ENCODE measurements at places on chromosomes 7 and 10.

GRCh38 chr10:44804661-44805060, 106.5 kb upstream of the TMEM72 start:
- no peak for DNase-seq

GRCh38 chr10:103193820-103194529, 903 bp upstream of the NT5C2 start:
- no peak for DNase-seq

GRCh38 chr10:107144490-107144889, 20.0 kb downstream of the SORCS1 start:
- no peak for DNase-seq

- DNase-seq = no peak
Measured at GRCh38 chr10:119335671-119336353, 128.4 kb downstream of the GRK5 start.

DNA sequence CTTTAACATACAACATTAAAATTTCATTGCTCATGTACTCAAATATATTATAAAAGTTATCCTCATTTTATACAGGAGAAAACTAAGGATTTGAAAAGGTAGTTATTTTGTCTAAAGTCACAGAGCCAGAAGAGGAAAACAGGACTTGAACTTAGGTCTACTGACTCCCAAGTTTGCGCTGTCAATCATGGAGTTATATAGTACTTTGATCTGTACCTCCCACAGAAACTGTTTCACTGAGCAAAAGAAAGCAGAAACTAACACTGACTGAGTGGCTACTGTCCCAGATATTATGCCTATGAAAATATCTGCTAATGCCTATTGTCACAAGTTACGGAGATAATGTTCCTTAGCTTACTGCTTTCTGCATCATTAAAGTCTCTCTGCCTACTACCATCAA, 329.1 kb downstream of the MAGI2 start:
- DNase-seq = no peak

DNA sequence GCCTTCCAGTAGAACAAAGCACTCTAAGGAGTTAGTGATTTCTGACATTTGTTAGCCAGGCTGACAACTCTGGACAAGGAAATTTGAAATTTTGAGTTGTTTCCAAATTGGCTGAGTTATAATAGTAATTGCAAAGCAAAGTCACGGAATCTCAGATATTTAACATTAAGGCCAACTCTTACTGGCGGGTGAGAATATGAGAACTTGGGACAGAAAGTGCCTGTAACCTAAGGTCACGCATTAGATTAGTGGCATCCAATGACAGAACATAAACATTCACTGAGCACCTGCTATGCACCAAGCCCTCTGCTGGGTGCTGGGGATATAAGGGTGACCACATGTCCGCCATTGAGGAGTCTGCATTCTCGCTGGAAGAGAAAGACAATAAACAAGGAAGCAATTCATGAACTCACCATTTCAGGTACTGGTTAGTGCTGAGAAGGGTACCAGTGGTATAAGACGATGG, 45.5 kb upstream of the CHST15 start:
- no peak for DNase-seq

- DNase-seq = no peak
Measured at GRCh38 chr10:78288663-78289062, 255.0 kb downstream of the RPS24 start.

GRCh38 chr7:34143402-34143801, 238.1 kb downstream of the BMPER start:
- DNase-seq = no peak

DNA sequence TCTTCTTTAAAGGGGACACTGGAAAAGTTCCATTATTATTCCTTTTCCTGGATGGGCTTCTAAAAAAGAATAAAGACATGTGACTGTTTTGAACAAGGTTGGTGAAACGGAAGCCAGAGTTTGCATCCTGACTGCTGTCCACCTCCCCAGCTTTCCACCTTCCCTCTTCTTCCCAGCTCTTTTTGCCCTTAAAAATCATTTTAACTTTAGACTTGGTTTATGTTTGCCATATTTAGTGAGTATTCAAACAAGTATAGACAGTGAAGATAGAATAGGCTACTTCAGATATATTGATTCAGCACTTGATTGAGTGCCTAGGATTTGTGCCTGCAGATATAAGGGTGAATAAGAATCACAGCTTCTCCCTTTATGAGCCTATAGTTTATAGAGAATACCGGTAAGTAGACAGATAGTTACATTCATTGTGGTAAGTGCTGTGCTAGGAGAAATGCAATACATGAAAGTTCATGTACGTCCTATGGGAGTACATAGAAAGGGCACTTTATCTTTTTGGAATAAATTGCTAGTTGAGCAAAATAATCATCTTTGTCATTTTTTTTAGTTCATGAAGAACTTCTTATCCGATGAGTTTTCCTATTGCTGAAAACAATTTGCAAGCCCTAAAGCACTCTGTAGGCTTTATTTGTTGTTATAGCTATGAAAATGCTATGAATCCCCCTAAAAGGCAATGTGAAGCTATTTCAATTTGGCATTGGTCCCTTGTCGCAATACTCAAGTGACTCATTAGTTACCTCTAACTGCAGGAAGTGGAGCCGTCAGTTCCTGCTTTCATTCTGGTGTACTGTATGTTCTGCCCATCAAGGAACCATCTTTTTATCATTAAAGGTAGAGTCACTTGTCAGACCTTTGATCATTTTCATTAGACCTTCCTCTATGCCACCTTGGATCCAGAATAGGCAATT, 57.2 kb upstream of the STRIP2 start:
- DNase-seq = no peak

DNA sequence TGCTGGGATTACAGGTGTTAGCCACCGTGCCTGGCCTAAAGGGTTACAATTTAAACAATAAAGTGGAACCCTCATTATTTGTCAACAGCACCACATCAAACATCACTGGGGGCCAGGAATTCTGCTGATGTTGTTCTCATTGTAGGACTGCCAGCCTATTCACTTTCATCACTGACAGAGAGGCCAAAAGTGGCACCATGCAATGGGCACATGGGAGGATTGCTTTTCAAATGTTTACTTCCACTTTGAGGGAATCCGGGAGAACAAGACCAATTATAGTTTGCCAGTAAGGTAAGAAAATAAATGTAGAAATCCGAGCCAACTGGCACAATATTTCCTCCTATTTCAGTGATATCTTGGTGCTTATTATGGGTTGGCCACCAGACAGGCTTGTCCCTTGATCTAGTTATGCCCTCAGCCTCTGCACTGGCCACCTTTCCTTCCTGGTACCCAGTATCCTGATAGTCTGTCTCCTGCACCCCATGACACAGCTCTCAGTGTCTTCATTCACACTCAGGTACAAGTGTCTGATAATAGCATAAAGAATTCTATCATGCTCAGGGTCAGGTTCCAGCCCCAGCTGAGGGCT, 82.6 kb downstream of the ANLN start:
- DNase-seq = no peak

- DNase-seq = no peak
Measured at GRCh38 chr10:75024971-75025523, 86.4 kb upstream of the SAMD8 start.

DNA sequence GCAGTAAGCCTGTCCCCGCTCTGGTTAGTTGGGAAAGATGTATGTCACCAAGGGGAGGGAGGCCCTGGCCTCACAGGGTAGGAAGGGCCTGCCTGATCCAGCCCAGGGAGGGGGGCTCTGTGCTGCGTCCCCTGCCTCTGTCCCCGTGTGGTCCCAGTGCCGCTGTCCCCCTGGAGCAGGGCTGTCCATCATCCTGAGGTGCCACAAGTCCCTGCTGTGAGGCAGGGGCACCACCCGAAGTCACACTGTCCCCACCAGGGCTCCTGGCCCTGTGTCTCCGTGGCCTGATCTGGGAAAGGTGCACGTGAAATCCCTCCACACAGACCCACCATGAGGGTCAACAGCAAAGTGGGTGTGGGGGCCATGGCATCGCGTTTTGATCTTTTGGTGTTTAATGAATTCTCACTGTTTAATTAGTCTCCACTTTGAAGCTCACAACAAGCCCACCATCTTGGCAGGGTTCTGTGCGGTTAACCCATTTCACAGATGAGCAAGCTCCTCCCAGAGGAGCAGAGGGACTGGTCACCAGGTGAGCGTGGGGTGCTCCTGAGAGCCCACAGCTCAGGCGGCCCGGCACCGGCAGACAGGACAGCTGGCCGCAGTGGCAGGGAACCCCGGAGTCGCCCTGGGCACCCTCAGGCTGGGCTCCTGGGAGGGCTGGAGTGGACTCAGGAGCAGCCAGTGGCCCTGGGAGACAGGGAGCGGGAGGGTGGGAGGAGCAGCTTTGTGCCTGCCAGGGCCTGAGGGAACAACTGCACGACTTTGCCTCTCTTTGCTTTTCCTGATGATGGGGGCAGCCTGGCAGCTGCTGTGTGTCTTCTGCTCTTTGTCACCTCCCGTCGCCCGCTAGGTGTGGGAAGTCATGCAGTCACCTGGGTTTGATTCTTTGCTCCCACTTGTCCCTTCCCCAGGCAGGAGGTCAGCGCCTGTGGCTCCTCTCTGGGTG, 12.0 kb upstream of the CRYGN start:
- DNase-seq = no peak

DNA sequence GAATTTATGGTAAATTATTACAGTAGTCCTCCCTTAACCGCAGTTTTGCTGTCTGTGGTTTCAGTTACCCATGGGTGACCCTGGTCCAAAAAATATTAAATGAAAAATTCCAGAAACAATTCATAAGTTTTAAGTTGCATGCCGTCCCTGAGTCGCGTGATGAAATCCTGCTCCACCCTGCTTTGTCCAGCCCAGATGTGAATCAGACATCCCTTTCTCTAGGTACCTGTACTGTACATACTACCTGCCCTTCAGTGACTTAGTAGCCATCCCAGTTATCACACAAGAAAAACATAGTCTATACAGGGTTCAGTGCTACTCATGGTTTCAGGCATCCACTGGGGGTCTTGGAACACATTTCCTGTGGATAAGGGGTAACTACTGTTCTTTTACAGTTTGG, 20.5 kb upstream of the RHEB start:
- DNase-seq = no peak

DNA sequence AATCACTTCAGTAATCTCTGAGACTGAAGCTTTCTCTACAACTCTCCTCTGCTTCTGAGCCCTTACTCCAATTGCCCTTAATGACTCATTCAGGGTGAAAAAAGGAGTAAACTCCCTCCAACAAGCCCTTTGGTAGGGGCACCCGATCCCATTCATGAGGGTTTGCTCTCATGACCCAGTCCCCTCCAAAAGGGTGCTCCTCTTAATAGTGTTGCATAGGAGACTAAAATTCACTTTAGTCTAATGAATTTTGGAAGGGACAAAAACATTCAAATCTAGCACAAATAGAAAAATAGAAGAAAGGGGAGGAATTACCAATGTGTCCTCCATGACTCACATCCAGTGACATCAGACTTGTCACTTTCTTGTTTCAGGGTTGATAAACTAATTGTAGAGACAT, 66.2 kb upstream of the CCNY start:
- DNase-seq = no peak

DNA sequence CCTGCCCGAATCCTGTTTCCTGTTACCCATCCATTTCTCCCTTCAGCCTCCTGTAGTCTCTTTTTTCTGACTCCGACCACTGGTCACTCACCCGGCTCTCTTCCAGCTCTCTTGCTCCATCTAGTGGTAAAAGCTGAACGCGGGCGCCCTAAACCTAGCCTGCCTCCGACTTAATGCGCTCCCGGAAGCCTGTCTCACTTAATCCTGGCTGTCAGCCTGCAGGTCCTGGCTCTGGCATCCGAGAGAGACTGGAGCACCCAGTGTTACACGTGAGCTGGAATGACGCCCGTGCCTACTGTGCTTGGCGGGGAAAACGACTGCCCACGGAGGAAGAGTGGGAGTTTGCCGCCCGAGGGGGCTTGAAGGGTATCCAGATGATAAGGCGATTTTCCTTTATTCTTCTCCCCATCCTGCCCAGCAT, 10.3 kb downstream of the SUMF2 start:
- peak; percentile 72 for DNase-seq

DNA sequence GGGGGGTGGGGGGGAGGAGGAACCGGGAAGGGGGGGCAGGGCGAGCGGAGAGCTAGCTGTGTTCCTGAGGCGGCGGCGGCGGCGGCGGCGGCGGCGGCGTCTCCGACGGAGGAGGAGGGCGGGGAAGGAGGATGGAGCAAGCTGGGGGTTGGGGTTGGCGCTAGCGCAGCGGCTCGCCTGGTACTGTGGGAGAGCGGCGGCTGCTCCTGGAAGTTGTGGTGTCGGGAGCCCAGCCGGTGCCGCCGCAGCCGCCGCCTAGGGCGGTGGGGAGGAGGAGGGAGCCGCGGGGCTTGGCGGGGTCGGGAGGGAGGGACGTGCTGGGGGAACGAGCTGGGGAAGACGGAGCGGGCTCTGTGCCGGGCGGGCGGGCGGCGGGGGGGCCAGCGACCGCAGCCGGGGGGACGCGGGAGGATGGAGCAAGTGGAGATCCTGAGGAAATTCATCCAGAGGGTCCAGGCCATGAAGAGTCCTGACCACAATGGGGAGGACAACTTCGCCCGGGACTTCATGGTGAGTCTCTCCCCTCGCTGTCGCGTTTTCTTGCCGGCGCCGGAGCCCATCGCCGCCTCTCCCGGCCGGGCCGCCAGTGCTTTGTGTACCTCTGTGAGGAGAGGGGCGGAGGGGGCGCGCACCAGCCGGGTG, at the start of gene PTPN12:
PTPN12 (plus strand) TSS at position 160 of the 642 bp plus-strand sequence; CDS start at position 412, 252 bp downstream.
- DNase-seq = peak; percentile 83

- no peak for DNase-seq
Measured at GRCh38 chr10:71850021-71850742, 869 bp downstream of the PSAP start.

- DNase-seq = no peak
Measured at GRCh38 chr7:116578526-116578925, 53.7 kb downstream of the CAV1 start.

DNA sequence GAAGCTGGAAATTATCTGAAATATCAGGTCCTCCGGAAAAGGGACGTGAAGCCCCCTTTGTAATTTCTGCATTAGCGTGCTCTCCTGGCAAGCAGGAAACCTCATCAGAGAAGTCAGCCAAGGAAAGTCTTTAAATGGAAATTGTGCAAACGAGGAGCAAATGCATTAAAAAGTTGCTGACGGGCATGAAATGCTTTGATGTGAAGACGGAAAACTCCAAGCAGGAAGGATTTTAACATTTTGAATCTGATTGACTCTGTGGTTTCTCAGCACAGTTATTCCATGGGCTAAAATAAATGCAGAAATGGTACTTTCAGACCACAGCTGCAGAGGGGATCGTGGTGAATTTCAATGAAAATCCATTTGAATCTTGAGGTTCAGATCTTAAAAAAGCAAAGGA, 167.8 kb downstream of the AHR start:
- DNase-seq = no peak
